ENCODE measurements at places on chromosomes 6 and 20.

DNA sequence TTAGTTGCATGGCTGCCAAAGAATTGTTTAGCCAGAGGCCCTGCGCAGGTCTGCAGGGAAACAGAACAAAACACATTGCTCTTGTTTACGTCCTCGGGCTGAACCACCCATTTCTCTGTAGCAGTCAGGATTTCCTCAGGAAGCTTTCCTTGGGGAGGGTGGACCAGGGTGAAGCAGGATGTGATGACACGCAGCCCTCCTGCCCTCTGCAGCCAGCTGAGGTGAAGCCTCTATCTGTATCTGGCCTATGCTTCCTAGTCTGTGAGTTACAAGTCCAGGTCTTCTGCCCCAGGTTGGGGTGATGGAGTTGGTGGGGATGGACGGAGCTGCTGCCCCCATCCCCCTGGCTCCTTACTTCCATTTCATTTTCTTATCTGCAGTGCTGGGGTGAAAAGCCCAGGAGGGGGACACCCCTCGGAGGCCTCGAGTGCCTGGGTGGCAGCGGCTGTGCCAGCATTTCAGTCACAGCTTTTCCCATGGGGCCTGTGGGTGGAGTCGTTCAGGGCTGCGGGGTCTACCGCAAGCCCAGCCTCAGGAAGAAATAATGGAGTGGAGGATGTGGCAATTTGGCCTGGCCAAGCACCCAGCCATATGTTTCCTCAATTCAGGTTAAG, 24.9 kb downstream of the SASH1 start:
- DNase-seq, result no peak

DNA sequence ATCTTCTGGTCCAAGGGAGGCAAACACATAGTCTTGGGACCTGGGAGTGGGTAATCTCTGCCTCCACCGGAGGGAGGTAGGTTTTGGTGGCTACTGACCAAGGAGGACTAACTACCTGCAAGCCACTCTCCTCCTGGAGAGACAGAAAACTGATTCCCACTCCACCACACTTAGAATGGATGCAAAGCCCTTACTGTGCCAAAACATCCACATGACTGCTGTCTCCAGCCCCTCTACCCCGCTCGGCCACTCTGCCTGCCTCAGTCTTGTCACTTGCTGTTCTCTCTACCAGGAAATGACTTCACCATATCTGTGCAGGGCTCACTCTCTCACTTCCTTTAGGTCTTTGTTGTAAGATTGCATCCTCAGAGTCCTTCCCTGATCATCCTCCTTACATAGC, 129.5 kb upstream of the ARG1 start:
- DNase-seq, result no peak

DNA sequence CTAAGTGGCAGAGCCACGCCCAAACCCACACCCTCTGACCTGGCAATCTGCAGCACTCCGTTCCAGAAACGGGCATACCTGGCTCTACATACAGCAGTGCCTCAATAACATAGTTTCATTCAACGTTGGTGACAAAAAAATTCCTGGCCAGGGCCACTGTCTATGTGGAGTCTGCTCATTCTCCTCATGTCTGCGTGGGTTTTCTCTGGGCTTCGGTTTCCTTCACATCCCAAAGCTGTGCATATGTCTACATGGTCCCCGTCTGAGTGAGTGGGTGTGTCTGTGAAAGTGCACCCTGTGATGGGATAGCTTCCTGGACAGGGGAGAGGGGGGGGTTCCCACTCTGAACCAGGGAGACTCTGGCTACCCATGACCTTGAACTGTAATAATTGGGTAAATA, 2.1 kb downstream of the KIAA0319 start:
- no peak for DNase-seq

- peak; percentile 1 for DNase-seq
Measured at GRCh38 chr20:1184638-1185315, at the start of gene TMEM74B. TMEM74B (minus strand) TSS chr20:1184981; CDS start chr20:1183801, 1,180 bp downstream.

DNA sequence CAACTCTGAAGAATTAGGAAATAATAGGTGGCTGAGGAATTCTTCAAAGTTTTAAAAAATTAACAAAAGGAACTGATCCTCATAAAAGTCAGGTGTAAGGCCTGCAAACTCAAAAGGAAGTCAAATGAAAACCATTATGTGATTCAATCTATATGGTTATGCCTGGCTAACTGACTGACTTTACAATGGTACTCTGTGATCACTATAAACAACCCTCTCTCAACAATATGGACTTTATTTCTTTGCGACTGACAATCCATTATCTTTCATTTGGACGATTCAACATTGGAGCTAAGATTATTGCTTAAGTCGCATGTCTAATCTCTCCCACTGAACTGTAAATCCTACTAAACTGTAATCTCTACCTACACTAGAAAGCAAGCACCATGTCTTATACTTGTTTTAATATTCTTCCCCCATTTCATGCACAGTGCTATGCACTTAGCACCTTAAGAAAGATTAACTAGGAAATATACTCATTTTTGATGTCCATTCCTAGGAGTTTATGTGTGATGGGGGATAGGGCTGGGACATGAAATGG, 1.4 kb downstream of the STK38 start:
- no peak for DNase-seq

- no peak for DNase-seq
Measured at GRCh38 chr20:43748274-43748673, 21.5 kb upstream of the GTSF1L start.

DNA sequence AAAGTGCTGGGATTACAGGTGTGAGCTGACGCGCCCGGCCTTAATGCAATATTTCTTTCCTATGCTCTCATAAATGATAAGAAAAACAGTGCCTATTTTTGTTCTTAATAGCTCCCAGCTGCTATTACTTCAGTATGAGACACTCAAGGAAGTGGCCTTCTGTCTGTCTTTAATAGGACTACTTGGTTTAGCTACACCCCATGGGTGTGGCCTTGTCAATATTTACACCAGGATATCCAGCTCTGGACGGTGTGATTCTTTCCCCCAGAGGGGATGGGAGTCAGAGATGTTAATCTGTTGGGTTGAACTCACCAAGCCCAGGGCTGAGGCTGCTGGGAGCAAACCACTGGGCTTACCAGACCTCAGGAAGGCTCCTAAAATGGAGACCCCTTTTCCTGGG, 134.2 kb downstream of the CEP57L1 start:
- DNase-seq, result no peak

- no peak for DNase-seq
Measured at GRCh38 chr6:128600397-128600951, 80.1 kb upstream of the PTPRK start.

GRCh38 chr20:61278296-61278695, 26.2 kb downstream of the CDH4 start:
- no peak for DNase-seq

DNA sequence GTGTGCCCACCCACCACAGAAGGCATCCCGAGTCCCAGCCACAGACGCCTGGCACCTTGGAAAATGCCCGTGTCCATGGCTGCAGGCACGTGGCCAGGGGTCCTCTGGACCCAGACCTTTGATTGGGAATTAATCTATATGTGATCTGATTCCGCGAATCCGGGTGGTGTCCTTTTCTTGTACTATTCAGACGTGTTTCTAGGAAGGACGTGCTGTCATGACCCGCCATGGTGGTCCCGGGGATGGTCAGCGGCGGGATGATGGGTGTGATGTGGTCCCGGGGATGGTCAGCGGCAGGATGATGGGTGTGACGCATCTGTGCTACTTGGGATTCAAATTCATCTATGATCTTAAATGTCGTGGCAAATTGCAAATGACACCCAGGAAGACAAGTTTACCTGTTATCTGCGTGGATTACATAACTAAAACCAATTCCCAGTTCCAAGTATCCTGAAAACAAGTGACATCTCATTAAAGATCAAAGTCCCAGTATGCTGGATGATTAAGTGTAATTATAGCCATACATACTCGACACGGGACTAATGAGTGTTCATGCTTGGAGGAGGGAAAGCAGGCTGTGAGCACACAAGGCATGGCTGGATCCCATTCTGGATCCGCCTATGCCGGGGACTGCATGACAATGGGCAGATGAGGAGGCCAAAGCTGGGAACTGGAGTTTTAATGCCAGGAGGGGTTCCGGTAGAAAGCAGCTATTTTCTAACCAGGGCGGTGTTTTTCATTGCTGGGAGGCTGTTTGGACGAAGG, 256.5 kb downstream of the TAF4 start:
- DNase-seq, result no peak

GRCh38 chr20:41047975-41048305, 19.3 kb downstream of the TOP1 start:
- DNase-seq, result no peak

DNA sequence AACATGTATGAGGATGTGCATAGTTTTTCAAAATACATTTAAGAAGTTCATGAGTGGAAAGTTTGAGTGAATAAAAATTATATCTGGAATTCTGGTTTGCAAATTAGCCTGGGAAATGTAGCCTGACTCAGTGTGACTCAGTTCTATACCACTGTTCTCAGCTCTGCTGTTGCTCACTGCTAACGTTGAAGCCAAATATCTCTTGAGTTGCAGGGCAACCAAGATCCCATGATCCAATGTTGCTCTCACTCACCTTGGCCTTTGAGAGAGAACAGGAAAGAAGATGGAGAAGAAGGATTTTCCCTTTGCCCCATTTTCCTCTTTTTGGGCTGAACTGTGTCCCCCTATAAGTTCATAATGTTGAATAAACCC, 28.9 kb downstream of the PSMB9 start:
- DNase-seq, result no peak

DNA sequence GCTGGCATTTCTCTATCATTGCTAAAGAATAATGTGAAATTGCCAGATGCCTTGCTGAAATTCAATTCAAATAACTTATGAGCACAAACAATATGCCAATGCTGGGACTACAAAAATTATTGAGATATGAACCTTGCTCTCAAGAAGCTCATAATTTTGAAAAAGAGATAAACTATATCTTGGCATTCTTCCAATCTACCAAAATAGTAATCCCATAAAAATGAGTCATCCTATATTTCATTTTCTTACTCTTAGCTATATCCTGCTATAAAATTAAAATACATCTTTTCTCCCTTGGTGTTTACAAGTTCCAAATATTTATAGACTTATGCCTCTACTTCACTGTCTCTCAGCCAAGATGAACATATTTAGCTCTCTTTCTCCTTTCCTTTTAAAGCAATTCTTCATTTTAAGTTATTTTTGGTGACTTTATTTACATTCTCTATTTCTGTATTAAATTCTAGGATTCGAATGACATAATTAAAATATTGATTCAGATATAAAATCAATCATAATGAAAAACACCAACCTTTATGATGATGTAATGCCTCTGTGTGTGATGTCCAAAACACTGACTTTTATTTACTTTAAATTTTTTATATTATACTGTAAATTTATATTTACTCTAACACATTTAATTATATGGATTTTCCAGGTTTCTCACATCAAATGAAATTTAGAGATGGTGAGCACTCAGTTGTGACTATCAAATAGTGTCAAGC, 152.6 kb downstream of the CDK19 start:
- no peak for DNase-seq
